ENCODE measurements at places on chromosomes 12 and 14. TPM values are rescaled to one million over a fixed set of nuclear protein-coding genes. Genes with fewer than 3 reads are reported as not detected.

The SERPINA5 gene
- total RNA-seq: not detected

The PXMP2 gene
- 29.2 TPM for total RNA-seq

The BATF gene
- total RNA-seq: 31.3 TPM

The KRT78 gene
- total RNA-seq: not detected

The GPRC5D gene
- total RNA-seq: not detected

The ACVRL1 gene
- total RNA-seq: not detected

DNA sequence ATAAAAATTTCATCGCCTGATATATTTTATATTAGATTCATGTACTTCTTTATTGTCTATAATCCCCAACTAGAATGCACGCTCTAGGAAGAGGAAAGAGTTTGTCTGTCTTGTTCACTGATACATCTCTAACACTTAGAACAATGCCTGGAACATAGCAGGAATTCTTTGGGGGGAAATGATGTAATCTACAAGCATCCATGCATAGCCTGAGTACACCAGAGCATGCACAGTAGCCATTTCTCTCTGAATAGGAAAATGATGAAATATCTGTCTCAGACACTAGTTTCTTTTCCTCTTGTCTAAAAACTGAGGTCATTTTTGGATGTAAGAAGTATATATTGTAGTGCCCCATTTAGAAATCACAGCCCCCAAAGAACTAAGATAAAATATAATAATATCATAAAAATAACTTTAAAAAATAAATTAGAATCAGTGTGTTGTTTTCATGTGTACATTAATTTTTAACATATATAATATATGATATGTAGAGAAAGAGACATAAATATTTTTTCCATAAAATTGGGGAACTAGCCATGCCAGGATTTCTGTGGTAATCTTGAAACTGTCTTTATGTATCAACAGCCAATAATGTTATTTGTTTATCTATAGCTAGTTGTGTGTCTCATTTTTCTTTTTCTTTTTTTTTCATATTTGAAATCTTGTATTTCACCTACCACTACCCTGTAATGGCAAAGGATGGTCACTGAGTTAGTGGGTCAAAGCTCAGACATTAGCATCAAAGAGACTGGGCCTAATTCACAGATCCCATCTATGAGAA, 155.6 kb upstream of the TMCC3 start:
- H3K27me3 ChIP-seq: peaks cover 5% of the 10 kb centered on the region
- no peak for DNase-seq
- H3K4me3 ChIP-seq: no peak overlapping the region
- H3K4me1 ChIP-seq: no peaks in the 10 kb centered on the region

- no peak for DNase-seq
- H3K4me3 ChIP-seq: no peak overlapping the region
- H3K4me1 ChIP-seq: no peaks in the 10 kb centered on the region
These were observed 335.5 kb upstream of the SFSWAP start for GRCh38 chr12:131375261-131375971.

GRCh38 chr12:19302100-19302640, 137.1 kb upstream of the AEBP2 start:
- no peak overlapping the region for H3K27ac ChIP-seq
- DNase-seq: no peak
- no peaks in the 10 kb centered on the region for H3K4me1 ChIP-seq
- H3K27me3 ChIP-seq: no peaks in the 10 kb centered on the region
- H3K4me3 ChIP-seq: no peak overlapping the region

DNA sequence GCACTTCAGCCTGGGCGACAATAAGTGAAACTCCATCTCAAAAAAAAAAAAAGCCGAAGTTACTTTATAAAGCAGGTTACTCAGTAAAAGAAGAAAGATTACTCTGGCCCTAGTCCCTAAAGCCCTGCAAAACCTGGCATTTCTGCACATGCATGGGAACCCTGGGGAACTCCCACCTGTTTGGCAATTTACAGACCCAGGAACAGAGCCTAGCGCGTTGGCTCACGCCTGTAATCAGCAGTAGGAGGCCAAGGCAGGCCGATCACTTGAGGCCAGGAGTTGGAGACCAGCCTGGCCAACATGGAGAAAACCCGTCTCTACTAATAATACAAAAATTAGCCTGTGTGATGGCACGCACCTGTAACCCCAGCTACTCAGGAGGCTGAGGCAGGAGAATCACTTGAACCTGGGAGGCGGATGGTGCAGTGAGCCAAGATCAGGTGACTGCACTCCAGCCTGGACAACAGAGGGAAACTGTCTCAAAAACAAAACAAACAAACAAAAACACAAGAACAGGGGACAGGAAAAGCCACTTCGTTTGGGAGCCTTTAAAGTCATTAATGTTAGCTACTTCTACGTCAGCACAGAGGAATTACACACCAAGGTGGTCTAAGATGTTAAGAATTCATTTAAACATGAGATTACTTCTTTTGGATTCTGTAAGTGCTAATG, 34.1 kb upstream of the SPTSSA start:
- peaks cover 2% of the 10 kb centered on the region for H3K27me3 ChIP-seq
- DNase-seq: no peak
- H3K4me1 ChIP-seq: peaks cover 2% of the 10 kb centered on the region
- no peak overlapping the region for H3K27ac ChIP-seq

GRCh38 chr12:66708704-66709456, 30.0 kb upstream of the GRIP1 start:
- H3K27me3 ChIP-seq: peaks cover 3% of the 10 kb centered on the region
- H3K27ac ChIP-seq: peak overlapping the region; percentile 77
- peaks cover 6% of the 10 kb centered on the region for H3K36me3 ChIP-seq
- H3K4me1 ChIP-seq: peaks cover 20% of the 10 kb centered on the region
- H3K4me3 ChIP-seq: peak overlapping the region; percentile 65
- no peak for DNase-seq

GRCh38 chr14:80944861-80945617, 3.5 kb upstream of the CEP128 start:
- H3K4me1 ChIP-seq: peaks cover 15% of the 10 kb centered on the region
- DNase-seq: no peak
- peaks cover 8% of the 10 kb centered on the region for H3K27me3 ChIP-seq
- no peak overlapping the region for H3K27ac ChIP-seq
- peaks cover 5% of the 10 kb centered on the region for H3K36me3 ChIP-seq

DNA sequence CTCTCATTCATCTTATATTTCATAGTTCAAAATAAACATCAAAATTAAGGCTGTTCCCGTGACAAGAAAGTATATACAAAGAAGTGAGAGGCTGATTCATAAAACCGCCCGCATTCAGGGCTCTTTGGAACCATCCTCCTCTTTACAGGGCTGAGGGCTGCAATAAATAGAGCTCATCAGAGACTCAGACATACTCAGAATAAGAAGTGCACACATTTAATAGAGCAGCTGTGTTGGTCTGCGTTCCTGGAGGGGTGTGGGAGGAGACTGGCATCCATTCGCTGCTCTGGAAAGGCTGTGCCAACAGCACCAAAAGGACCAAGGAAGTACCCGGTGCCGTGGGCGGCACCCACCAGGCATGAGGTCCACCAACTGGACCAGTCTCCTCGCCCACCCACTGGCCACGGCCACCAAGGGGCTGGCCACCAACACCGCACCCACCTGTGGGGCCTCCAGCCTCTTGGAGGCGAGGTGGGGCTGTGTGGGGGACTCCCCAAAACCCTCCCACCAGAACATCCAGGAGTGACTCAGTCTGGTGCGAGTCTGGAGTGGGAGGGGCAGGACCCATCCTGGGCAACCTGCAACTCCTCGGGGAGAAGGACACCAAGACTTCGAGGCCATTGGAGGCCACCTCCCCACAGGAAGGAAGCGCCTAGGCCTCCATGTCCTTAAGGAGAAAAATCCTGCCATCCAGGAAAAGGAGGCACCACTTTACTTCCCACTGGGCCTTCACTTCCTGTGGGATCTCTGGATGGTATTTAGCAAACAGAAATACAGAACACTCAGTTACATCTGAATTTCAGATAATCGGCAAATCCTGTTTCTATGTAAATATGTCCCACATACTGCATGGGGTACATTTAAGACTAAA, 32.7 kb downstream of the VCPKMT start:
- H3K27ac ChIP-seq: peak overlapping the region; percentile 94
- no peaks in the 10 kb centered on the region for H3K27me3 ChIP-seq
- H3K4me3 ChIP-seq: peak overlapping the region; percentile 95
- H3K36me3 ChIP-seq: peaks cover 11% of the 10 kb centered on the region
- peaks cover 65% of the 10 kb centered on the region for H3K4me1 ChIP-seq

DNA sequence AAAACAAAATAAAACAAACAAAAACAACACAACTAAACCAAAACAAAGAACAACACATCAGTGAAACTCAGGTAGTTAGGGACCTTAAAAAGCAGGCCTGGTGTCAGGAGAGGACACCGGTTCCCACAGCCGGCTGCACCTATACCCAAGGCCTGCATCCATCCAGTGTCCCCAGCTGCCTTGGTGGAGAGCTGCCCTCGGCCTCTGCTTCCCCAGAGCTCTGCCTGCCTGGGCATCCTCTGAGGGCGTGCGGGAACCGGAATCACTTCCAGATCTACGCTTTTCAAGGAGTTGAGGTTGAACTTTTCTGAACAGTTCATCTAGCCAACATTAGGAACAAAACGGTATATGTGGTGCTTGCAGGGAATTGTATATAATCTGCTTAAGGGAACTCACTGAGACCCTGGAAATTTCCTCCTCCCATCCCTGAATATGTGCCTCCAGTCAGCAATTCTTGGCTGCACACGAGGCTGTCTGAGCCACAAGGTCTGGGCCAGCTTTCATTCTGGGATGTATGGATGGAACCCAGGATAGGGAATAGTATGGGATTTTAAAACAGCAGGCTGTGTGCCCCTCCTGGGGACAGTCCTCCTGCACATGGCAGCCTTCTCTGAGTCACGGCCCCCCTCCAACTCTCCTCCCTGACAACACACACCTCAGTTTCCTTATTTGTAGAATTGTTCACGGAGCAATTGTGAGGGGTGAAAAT, 319.0 kb upstream of the RTL1 start:
- H3K4me3 ChIP-seq: no peak overlapping the region
- no peak overlapping the region for H3K27ac ChIP-seq
- no peaks in the 10 kb centered on the region for H3K36me3 ChIP-seq
- peaks cover 5% of the 10 kb centered on the region for H3K4me1 ChIP-seq
- no peak for DNase-seq

GRCh38 chr12:93782853-93783252, 105.7 kb downstream of the CRADD start:
- H3K36me3 ChIP-seq: peaks cover 12% of the 10 kb centered on the region
- no peak overlapping the region for H3K27ac ChIP-seq
- no peak overlapping the region for H3K4me3 ChIP-seq
- H3K27me3 ChIP-seq: no peaks in the 10 kb centered on the region
- no peak for DNase-seq

DNA sequence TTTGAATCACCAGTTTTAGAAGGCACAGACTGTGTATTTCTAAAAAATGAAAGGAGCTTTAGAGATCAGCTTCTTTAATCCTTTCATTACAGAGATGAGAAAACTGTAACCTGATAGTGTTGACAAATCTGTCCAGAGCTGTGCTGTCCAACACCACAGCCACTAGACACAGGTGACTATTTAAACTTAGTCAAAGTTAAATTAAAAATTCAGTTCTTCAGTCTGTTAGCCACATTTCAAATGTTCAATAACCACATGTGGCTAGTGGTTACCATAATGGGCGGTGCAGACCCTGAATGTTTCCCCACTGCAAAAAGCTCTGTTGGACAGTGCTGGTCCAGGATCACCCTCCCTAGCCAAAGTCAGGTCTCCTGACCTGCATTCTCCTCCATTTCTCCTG, 21.6 kb downstream of the DAD1 start:
- H3K27me3 ChIP-seq: no peaks in the 10 kb centered on the region
- peak overlapping the region; percentile 85 for H3K27ac ChIP-seq
- peak; percentile 33 for DNase-seq
- H3K4me1 ChIP-seq: peaks cover 65% of the 10 kb centered on the region
- peak overlapping the region; percentile 70 for H3K4me3 ChIP-seq

Data from activated naive CD8-positive, alpha-beta T cell treated with anti-CD3 and anti-CD28 coated beads, Interleukin-2, amount 10 ng/mL, durations not matched to agents 7 days and 5 days (primary cell).